Stimulated activated CD4-positive, alpha-beta T cell treated with anti-CD3 and anti-CD28 coated beads, Interleukin-2, amount 100 ng/mL, for 4 hours (primary cell): ENCODE measurements at places on chromosomes 11 and 22.

- DNase-seq = no peak
These were observed 43.1 kb upstream of the GCAT start for GRCh38 chr22:37764622-37765021.

DNA sequence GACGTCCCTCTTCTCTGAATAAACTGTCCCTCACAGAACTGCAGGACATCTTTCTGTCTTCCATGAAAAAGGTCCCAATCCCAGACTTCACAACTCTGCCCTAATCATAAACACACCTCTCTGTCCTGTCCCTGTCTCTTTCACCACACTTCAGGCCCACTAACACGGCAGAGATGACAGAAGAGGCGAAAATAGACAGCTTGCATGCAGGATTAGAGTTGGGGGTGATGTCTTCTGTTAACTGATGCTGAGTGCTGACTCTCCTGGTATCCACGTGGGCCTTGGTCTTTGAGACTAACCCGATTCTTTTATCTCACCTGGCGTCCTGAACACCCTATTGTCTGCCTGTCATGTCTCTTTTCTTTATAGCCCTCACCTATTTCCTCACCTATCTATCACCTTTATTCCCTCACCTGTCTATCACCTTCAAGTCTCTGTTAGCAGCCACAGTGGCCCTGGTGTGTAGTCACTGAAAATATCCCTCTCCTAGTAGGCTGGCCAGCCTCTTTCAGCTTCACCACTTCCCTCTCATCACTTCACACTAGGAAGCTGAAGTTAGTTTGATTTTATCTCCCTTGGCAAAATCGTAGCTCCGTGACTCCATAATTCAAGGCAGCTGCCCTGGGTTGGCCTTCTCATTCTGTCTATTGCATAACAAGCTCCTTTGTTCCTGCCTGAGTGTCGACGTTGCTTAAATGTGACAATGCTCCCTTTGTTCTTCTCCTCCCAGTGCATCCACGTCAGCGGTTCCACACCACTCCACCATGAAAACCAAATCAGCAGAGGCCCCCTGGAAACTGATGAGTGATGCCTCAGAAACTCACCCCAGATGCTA, 30.6 kb upstream of the DRD2 start:
- DNase-seq = no peak

DNA sequence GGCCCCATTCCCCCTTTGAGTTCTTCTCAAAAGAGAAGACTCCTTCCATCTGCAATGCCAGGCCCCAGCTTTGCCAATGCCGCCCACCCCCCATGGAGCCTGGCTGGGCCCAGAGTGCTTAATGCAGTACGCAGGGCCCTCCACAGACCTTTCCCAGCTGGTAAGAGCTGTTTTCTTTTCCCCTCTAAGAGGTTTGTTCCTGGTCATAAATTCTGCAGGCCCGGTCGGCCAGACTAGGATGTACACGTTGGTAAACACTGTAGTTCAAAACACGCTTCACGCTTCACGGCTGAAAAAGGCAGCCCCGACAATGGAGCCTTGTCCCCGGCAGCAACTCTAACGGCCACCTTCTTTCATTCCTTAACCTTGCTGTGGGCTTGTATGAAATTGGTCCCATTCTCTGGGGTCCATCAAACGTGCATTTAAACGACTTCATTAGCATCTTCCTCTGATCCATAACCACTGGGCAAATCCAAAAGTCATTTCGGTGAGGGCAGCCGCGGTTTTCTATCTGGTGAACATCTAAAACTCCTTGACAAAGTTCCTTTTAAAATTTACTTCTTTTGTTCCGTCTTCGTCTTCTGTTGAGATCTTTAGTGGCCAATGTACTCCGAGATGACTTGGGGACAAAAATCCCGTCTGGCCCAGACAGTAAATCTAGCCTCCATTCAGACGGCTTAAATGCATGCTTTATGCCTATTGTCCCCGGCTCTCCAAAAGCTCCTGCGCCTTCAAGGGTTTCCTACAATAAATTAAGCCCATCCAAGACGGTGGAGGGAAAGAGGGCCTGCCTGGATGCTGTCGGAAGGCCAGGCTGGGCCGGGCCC, 60.0 kb upstream of the MYEOV start:
- no peak for DNase-seq

- DNase-seq = no peak
These were observed 114.6 kb upstream of the GRK3 start for GRCh38 chr22:25449781-25450317.

DNA sequence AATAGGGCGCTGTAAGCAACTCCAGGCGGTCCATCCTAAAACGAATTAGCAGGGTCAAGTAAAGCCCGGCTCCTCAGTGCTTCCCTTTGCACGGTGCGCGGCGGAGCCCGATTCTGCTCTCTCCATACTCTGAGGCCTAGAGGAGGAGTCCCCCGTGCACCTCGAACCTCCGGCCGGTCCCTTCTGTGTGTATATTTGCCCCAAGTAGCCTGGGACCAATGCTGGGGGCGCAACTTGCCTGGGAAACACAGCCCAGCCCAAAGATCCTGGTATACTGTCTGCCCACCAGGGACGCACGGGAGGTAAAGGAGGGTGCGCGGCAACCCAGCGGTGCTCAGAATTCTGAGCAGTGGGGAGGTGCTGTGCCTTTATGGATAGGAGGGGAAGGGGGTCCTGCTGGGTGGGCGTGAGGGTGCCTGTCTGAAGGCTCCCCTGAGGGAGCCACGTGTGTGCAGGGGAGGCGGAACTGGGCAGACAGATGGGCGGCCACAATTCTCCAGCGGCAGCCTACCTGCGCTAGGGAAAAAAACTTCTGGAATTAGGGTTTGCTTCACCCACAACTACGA, 4.8 kb upstream of the TBX1 start:
- no peak for DNase-seq

DNA sequence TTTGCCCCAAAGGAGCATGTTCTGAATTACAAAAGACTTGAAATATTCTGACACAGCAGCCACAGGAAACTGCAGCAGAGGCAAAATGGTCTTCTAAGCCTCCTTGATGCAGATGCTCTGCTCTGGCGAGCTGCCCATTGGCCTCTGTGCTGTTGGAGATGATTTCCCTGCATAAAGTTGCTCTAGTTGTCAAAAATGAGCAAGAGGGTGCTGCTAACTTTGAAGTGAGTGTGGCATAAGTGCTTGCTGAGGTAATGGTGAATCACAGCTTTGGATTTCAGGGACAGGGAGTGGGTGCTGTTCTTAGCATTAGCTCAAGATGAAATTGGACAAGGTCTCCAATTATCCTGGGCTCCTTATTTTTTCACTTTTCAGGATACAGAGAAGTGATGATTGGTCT, 435.4 kb downstream of the TMEM135 start:
- DNase-seq = no peak

GRCh38 chr11:44771841-44772240, 45.1 kb downstream of the TSPAN18 start:
- DNase-seq = no peak

DNA sequence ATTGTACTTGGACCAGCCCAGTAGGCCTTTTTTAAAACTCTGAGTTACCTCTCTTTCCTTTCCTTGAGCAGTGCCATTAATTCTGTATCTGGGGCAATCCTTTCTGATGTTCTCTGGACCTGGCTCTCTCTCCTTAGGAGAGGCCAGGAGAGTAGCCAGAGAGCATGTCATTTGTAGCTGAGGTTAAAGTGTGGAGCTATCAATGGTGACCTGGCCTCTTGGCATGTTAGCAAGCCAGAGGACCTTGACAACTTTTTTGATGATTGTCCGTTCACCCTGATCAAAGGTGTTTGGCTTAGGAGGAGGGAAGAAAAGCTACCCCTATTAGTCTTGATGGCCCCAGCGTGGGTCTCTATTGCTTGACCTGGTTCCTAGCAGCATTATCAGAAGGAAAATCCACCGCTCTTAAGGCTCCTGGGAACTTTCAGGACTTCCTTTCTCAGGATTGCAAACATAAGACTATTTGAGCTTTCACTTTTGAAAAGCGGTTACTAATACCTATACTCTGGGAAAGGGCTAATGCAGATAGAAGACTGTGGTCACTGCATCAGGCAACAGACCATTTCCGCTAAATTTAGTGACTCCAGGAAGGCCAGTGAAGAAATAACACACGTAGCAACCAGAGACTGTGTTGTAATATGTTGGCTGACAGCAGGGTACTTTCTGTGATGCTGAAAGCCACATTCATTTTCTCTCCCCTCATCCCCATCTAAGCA, 18.2 kb downstream of the LIMK2 start:
- no peak for DNase-seq

DNA sequence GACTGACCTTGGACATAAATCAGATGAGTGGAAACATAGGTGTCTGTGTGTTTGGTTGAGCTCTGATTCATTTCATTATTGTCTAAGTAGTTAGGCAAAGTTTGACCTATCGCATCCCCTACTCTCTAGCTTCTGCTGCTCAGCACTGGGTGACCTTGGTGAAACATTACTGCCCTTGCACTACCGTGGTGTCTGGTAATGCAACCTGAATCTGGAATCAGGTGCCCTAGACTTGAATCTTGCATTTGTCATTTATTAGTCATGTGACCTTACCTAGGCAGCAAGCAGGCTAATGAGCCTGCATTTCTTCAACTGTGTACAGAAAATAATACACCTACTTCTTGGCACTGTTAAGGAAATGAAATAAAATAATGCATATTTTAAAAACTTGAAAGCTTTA, 242.3 kb upstream of the BLID start:
- no peak for DNase-seq

DNA sequence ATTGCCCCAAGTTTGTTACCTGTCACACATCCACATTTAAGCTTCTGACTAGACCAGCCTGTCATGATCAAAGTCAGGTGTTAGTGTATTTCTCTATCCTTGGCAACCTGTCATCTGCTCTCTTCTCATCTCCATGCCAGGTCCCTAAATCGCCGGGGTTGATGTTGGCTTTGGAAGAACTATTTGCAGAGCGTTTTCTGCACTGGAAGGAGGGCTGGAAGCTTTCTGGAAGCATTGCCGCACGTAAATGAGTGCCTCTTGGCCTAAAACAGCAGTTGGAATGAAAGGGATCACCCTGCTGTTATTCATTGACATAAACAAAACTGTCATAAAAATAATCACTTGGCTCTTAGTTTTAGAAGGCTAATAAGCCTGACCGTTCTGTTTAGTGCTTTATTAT, 1.4 kb downstream of the TTC12 start:
- DNase-seq = no peak

DNA sequence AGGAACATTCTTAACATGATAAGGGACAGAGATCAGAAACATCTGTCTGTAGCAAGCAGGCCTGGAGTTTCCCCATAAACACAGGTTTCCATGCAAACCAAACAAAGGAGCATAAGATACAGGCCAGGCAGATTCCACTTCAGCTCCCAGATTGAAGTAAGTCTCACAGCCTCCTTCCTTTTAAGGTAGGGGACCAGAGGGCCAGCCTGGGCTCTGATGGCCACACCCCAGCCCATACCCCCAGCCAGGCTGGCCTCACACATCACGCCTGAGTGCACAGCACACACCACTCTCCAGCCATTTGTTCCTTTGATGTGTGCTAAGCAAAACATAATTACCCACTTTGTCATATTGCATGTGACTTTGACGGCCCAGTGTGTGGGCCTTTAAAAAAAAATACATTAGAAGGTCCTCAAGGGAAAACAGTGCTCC, 518.7 kb downstream of the NTM start:
- DNase-seq = no peak

DNA sequence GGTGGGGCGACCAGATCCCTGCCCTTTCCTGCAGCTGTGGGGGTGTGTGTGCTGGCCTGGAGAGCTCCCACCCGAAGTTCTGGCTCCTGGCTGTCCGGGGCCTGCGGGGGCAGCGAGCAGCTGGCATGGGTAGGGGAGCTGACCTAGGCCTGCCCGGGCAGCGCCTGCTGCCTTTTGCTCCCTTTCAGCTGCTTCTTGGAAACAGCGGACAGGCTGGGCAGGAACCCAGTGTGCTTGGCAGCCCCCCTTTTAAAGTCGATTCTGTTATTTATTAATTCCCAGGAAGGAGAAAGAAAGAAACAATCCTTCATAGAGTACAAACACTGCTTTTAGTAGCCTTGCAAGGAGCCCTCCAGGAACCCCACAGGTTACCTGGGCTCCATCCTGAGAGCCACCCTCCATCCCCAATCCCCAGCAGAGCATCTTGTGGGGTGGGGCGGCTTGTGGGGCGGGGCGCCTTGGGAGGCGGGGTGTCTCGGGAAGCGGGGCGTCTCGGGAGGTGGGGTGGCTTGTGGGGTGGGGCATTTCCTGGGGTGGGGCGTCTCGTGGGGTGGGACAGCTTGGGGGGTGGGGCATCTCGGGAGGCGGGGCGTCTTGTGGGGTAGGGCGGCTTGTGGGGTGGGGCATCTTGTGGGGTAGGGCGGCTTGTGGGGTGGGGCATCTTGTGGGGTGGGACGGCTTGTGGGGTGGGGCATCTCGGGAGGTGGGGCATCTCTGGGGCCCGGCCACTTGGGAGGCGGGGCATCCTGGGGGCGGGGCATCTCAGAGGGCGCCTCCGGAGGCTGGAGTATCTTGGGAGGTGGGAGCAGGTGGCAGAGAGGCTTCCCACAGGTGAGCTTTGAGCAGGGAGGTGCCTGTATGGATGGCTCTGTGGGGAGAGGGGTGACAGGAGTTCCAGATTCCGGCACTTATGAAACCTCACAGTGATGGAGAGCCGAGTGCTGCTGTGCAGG, 7.0 kb downstream of the CD81 start:
- DNase-seq = no peak

- DNase-seq = no peak
These were observed 29.6 kb downstream of the IRAG1 start for GRCh38 chr11:10663990-10664389.

DNA sequence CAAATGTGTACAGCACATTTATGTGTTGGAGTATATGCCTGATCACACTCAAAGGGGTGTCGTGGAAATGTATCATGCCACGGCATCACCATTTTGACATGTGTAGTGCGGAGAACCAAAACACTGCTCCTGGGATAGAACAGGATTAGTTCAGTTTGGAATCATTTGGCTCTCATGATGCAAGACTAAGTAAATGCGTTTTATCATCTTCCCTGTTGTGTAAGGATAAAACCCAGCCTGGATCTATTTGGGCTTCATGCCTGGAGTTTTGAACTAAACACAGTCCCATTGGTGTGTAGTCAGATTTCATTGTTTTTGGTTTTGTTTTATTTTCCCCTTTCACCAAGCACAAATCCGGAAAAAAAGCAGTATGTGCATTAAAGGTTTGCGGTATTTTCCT, 574.3 kb downstream of the NTM start:
- no peak for DNase-seq

DNA sequence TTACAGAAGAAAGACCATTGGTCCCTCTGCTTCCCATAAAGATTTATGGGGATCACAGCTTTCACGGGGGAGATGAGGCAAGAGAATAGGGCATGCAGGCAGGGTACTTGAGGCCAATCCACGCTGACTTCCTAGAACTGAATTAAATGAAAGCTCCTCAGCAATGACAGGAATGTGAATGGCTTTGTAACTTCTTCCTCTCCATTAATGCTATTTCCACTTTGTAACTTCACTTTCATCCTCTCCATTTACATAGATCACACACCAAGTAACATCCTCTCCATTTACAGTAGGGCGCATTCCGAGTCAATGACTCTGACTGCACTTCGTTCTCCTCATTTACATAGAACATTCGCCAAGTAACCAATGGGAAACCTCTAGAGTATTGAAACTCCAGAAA, 89.8 kb downstream of the PIWIL4 start:
- no peak for DNase-seq

GRCh38 chr11:64842366-64842759, 2.1 kb downstream of the CDC42BPG start:
- no peak for DNase-seq

- peak; percentile 57 for DNase-seq
These were observed 89.2 kb upstream of the CRTAM start for GRCh38 chr11:122749005-122749687.
